ENCODE measurements at places on chromosomes 3 and 15.
A peak's percentile ranks its signal among the peaks of the same experiment; 100 is the strongest.

DNA sequence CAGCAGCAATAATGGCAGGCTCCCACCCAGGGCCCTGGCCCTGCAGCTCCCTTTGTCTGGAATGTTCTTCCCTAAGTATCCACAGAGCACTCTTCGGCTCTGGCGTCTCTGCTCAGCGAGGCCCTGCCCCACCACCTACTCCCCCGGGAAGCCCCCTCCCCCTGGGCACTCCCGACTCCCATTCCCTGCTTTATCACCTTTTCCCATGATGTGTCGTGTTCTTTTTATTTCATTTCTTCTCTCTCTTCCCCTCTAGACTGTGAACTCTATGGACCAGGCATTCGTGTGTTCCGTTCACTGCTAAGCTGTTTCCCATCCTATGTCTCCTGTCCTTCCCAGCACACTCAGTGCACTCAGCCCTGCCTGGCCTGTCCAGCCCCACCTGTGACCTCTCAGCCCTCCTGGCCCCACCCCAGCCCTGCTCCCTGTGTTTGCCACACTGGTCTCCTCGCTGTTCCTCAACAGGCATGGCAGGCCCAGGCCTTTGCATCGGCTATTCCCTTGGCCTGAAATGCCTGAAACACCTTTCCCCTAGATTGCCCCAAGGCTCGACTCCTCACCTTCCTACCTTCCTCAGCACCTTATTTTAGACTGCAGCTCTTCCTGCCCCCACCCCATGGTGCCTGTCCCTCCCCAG lies 107.4 kb downstream of the TPRA1 start:
- DNase-seq: no peak

- DNase-seq: peak; percentile 92
Measured at GRCh38 chr3:185744997-185745843, 79.6 kb downstream of the IGF2BP2 start.

- no peak for DNase-seq
Measured at GRCh38 chr15:48366584-48367312, 35.5 kb downstream of the DUT start.

DNA sequence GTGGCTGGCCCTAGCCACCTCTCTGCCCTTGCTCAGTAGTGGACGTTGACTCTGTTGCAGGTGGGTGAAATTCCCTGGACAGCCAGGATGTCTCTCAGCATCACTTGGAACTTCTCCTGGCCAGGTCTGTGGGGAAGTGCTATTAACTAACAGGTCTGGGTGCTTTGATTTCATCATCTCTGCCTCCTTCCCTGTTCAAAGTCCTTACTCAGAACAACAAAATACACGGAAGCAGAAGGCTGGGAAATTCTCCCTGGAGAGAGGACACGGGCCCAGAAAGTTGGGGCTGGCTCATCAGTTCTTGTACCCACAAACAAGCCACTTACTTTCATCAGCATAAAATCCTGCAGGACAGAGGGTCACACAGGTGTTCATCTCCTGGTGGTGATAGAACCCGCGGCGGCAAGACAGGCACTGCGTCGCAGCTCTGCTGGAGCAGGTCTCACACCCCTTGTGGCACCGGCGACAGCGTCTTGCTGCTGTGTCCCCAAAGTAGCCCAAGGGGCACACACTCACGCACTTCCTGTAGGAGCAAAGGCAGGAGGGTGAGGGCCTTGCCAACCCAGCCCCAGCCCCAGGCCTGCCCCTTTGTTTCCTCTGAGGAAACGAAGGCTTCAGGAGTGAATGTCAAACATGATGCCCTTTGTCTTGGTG lies 29.6 kb upstream of the SNRPA1 start:
- no peak for DNase-seq

Data from astrocyte of the spinal cord (primary cell).